ENCODE measurements at places on chromosomes 5 and 9.

DNA sequence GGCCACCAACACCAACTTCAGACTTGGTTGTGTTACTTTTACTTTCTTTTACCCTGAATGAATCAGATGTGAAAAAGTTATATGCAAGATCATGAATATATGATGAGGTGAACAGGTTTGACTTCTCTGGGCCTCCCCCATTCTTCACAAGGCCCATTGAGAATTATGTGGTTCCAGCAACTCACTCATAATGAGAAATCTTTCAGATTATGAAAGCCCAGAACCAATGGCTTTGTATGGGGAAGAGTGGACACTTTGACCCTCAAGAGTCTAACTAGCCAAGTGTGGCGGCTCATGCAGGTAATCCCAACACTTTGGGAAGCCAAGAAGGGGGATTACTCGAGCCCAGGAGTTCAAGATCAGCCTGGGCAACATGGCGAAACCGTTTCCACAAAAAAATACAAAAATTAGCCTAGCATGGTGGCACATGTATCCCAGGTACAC lies 16.1 kb upstream of the LNPEP start:
- no peak for DNase-seq

GRCh38 chr9:804026-804425 lies 37.5 kb upstream of the DMRT1 start:
- DNase-seq = no peak

DNA sequence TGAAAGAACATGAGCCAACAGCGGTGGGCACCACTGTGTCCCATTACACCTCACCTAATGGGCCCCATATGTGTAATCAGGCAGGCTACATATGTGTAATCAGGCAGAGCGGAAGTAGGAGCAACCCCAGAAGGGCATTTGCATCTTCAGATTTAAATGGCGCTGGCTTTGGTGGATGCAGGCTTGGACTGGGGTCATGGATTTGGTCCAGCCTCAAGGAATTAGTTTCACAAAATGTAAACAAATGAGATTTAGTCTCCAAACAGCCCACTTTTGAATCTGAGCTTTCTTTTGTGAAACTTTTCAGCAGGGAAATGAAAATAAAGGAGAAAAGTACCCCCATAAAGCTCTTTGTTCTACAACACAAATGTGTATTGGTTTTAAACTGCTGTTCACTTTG lies 161.3 kb downstream of the LPAR1 start:
- no peak for DNase-seq

GRCh38 chr5:175711472-175712312 lies 53.8 kb downstream of the HRH2 start:
- no peak for DNase-seq

GRCh38 chr9:115393976-115394775 lies 276.2 kb upstream of the TNC start:
- no peak for DNase-seq

DNA sequence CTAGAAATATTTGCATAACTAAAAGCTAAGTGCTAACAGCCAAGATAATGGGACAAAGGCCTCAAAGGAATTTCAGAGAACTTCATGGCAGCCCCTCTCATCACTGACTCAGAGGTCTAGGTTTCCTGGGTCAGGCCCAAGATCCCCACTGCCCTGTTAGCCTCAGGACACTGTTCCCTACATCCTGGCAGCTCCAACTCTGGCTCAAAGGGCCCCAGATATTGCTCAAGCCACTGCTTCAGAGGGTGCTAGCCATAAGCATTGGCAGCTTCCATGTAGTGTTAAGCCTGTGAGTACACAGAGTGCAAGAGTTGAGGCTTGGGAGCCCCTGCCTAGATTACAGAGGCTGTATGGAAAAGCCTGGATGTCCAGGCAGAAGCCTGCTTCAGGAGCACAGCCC lies 998.1 kb downstream of the TLE1 start:
- DNase-seq = no peak

GRCh38 chr5:40355846-40356245 lies 323.9 kb upstream of the PTGER4 start:
- no peak for DNase-seq

- no peak for DNase-seq
Measured at GRCh38 chr9:78326564-78326963, 29.6 kb downstream of the PSAT1 start.

- no peak for DNase-seq
Measured at GRCh38 chr5:148909766-148910165, 83.4 kb downstream of the ADRB2 start.

DNA sequence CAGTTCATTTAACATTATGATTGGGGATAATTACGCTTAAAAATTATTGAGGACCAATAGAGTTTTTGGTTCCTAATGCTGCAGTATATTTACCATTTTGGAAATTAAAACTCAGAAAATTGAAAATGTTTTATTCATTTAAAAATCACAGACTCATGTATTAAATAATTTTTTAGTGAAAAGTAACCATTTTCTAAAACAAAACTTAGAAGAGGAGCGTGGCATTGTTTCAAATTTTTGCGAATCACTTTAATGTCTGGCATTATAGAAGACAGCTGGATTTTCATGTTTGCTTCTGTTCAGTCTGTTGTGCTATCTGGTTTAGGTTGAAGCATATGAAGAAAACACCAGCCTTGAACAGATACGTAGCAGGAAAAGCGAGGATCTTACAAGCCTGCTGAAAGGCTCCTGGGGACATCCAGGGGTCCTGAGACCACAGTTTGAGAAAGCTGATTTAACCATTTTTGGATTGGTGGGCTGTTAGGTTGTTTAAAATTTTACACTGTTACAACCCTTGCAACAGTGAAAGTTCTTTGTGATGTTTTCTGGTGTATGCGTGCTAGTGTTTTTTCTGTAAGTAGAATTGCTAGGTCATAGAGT lies 1.6 kb downstream of the ZFYVE16 start:
- no peak for DNase-seq

GRCh38 chr9:7094576-7094975 lies 336.8 kb downstream of the KDM4C start:
- no peak for DNase-seq

GRCh38 chr9:116269250-116269649 lies 115.7 kb downstream of the PAPPA start:
- no peak for DNase-seq

- DNase-seq = no peak
Measured at GRCh38 chr5:94802450-94802849, 184.0 kb downstream of the SLF1 start.

- no peak for DNase-seq
Measured at GRCh38 chr9:27453860-27454553, 70.1 kb upstream of the IFNK start.

DNA sequence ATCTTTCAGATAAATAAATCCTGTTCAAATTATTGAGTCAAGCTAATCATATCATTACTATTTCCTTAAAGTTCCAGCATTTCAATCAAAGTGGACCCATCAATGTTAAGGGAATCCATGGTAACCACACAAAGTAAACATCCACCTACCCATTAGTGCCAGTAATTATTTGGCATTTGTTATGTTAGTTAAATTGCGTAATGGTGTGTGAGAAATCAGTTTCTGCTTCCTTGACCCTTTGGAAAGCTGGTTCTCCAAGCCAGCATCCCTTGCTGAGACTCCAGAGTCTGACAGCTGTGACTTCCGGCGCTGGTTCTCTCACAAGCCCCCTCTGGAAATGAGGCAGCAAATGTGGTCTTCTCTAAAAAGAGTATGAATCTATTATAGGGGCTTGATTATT lies 308.6 kb upstream of the EFNA5 start:
- no peak for DNase-seq

DNA sequence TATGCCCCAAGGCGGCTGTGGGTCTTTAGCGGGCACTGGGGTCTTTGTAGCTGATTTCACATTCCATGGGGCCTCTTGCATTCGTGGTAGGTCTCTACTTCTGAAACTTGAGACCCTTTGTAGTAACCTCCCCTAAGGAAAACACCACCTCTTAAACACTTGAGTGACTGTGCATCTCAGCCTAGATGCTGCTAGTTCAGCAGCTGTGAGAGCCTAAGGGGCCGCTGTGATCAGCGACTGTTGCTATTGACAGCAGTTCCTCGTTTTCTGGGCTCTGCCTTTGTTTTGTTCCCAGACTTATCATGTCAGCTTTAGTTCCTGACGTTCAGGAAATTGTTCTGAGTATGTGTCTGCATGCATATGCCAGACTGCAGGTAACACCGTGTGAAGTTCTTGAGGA lies 171.2 kb downstream of the HSPA4 start:
- DNase-seq = no peak

DNA sequence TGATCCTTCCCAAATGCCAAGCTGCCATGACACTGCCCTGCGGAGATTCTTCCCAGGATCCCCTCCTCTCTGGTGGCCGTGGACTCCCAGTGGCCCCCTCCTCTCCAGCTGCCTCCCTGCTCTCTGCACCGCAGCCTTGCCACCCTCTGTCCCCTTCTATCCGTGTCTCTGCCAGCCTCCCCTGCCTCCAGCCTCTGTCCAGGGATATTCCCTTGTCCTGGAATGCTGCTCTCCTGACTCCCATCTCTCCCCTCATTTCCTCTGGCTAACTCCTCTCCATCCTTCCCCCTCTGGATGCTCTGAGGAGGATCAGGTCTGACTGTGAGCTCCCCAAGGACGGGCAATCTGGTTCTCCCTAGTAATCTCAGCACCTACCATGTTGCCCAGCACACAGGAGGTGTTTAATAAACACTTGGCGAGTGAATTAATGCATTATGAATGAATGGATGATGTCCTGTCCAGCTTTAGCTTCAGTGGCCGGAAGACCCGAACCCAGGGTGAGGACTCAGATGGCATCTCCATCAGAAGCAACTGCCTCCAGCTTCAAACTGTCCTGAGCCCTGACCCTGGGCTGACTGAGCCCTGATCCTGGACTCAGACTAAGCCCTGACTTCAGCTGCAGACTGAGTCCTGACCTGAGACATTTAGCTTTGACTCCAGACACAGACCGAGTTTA lies 7.5 kb upstream of the CRB2 start:
- DNase-seq = no peak

- no peak for DNase-seq
Measured at GRCh38 chr9:6415266-6415665, 2.3 kb downstream of the UHRF2 start.

- DNase-seq = no peak
Measured at GRCh38 chr9:94534901-94535300, 20.0 kb upstream of the PCAT7 start.

- DNase-seq = no peak
Measured at GRCh38 chr9:93952784-93953495, 2.2 kb downstream of the BARX1 start.

- no peak for DNase-seq
Measured at GRCh38 chr9:113307396-113307975, 4.3 kb upstream of the RNF183 start.

- DNase-seq = no peak
Measured at GRCh38 chr9:101026824-101027223, 1.7 kb upstream of the PLPPR1 start.

- no peak for DNase-seq
Measured at GRCh38 chr9:88230612-88231011, 92.3 kb upstream of the SPATA31C2 start.

Data from CD4-positive, alpha-beta T cell treated with Interleukin-15 for 1 hour (primary cell).